Stimulated activated CD8-positive, alpha-beta memory T cell treated with anti-CD3 and anti-CD28 coated beads, Interleukin-15, amount 100 ng/mL, for 24 hours (primary cell): ENCODE measurements at places on chromosomes 6 and 20.

GRCh38 chr6:149079456-149079855, 238.1 kb upstream of the TAB2 start:
- DNase-seq, result no peak

DNA sequence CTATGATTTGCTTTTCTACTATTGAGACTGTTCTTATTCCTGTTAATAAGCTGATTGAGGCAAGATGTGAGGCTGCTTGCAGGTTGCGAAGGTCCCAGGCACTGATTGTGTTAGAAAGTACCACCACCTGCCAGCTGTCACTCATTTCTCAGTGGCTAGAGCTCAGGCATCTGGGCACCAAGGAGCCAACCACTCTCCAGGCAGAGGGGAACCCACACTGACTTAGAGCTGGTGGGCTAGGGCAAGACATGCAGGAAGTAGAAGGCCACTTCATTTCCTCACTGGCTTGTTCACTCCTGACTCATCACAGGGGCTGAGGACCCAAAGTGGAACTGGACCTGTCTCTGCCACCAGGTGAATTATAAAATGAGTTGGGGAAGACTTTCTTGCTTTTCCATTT, 7.8 kb upstream of the DLL1 start:
- no peak for DNase-seq

GRCh38 chr6:91613481-91613880, 1026.6 kb upstream of the MAP3K7 start:
- DNase-seq, result no peak

DNA sequence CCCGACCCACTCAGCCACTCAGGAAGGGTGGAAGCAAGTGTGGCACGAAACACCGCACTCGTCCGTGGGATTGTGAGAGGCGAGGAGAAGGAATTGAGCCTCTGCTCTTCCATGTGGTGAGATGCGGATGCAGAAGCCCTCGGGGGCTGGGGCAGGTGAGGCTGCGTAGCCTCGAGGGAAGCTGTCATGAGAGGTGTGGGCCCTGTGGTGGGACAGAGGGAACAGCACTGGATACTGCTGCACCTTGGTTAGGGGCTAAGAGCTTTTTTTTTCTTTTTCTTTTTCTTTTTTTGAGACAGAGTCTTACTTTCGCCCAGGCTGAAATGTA, 86.5 kb downstream of the PTPN1 start:
- no peak for DNase-seq

DNA sequence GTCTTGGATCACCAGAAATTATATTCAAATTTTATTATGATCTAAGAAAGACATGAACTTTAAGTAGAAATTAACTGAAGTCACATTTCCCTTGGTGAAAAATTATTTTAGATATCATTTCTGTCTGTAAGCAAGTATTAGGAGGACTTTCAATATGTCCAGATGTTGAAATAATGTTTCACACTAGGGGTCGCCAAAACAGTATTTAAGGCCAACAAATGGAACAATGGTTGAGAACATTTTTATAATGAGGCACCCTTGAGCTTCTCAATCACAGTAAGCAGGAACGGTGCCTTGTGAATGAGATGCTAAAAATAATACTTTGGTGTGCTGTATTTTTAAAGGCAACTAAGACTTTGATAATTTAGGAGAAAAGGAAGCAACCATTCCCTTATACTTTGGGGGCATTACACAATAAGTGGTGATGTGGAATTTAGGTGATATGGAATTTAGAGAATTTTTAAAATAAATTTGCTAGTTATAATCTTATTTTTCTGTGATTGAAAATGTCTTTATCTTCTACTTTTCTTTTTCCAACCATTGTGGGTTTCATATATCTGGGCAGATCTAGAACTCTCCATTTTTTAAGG, 9.6 kb upstream of the SF3B5 start:
- no peak for DNase-seq

GRCh38 chr20:4190792-4191519, 175.6 kb upstream of the RNF24 start:
- DNase-seq, result no peak

GRCh38 chr6:106163446-106163965, 77.4 kb downstream of the PRDM1 start:
- DNase-seq, result no peak

DNA sequence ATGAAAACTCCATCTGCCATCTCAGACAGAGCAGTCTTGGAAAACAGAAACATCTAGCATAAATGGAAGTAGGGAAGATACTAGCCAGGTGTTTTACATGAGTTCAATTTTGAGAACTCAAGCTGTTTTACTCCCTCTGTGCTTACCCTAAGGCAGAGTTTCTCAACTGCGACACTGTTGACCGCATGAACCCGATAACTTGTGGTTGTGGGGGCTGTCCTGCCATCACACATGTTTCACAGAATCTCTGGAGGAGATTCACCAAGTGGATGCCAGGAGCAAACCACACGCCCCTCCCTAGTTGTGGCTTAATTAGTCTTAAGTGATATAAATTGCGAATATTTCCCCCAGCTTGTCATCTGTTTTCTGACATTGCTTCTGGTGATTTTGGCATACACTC, 2.3 kb upstream of the SERPINB6 start:
- no peak for DNase-seq

DNA sequence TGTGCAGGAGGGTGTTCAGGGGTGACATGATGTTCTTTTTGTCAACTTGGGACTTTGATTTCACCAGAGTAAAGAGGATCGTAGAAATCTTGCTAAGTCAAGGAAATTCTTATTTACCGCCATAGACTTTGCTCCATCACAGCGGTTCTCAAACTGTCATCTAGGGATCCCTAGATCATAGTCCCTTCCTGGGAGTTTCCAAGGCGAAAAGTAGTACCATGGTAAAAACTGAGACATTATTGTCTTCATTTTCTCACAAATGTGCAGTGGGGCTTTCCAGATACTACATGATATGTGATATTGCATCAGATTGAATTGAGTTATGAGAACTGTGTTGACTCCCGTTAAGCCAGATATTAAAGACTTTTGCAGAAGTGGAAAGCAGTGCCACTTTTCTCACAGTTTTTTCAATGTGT, 79.7 kb downstream of the JARID2 start:
- DNase-seq, result no peak

DNA sequence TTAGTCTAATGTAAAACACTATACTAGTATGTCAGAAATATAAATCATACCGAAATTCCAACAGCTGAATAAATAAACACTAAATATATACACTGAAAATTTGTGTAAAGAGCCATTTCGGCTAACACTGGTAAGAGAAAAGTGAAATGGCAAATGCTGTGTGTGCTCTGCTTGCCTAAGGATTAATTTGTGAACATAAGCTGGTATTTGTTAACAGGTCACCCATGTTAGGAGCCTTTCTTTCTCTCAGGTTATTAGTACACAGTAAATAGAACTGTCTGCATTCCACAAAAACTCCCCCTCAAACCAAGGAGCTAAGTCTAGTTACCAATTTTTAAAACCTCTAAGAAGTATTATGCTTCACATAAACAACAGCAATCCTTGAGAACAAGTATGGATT, 27.0 kb downstream of the ELOVL5 start:
- DNase-seq, result no peak

GRCh38 chr6:53159558-53159957, 10.9 kb upstream of the GCM1 start:
- no peak for DNase-seq

- no peak for DNase-seq
Observed at GRCh38 chr6:100614933-100615332, 150.2 kb upstream of the SIM1 start.

GRCh38 chr6:167748046-167748445, 78.7 kb upstream of the AFDN start:
- DNase-seq, result no peak

DNA sequence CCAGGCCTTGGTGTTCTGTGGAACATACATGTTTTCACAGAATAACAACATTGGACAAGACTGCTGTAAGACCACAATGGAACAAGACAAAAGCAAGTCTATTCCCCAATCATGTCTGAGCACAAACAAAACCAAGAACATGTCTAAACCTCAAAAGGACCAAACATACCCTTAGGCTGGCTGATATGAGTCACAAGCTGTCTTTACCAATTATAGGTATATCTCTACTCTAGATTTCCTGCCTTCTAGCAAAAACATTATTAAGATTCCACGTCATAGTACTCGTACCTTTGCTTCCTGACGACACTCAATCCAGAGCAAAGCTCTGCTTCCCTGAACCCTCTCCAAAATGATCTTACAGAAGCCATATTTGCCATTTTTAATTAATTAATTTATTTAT, 15.4 kb upstream of the L3MBTL1 start:
- DNase-seq, result no peak

- no peak for DNase-seq
Observed at GRCh38 chr6:158544428-158544827, 15.5 kb upstream of the TMEM181 start.

- no peak for DNase-seq
Observed at GRCh38 chr6:149284904-149285303, 32.6 kb upstream of the TAB2 start.

DNA sequence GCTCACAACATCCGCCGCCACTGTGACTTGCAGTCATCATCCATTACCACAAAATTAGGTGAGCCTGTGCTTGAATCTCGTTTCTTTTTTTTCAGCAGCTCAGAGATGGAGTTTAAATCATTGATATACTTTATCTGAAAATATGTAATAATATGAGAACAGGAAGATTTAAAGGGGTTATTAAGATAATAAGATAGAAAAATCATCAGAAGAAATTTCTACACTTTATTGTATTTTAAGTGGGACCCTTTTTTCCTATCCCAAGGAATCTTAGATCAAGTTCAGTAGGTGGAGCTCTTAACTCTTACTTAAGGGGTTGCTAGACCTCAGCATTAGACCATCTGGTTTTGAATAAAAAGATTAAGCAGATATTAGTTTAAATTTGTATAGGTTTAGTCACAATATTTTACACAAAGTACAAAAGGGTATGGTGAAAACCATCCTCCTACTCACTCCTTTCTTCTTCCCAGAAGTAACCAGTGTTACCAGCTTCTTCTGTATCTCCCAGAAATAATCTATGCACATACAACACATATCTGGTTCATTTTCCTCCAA, 9.4 kb upstream of the NCOA7 start:
- DNase-seq, result no peak

DNA sequence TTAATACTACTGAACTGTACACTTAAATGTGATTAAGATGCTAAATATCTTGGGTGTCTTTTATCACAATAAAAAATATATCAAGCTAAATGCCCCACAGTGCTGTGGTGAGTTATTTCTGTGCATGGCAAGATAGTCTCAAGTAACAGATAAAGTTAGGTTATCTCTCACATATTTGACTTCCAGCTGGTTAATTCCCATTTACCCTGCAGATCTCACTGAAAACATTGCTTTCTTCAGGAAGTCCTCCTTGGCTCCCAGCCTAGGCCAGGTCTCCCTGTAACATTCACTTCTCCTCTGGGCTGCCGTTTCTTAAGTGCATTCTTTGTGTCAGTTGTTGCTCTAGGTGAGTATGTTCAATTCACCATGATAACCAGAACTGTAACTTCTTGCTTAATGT, 59.1 kb downstream of the SLC22A1 start:
- no peak for DNase-seq

DNA sequence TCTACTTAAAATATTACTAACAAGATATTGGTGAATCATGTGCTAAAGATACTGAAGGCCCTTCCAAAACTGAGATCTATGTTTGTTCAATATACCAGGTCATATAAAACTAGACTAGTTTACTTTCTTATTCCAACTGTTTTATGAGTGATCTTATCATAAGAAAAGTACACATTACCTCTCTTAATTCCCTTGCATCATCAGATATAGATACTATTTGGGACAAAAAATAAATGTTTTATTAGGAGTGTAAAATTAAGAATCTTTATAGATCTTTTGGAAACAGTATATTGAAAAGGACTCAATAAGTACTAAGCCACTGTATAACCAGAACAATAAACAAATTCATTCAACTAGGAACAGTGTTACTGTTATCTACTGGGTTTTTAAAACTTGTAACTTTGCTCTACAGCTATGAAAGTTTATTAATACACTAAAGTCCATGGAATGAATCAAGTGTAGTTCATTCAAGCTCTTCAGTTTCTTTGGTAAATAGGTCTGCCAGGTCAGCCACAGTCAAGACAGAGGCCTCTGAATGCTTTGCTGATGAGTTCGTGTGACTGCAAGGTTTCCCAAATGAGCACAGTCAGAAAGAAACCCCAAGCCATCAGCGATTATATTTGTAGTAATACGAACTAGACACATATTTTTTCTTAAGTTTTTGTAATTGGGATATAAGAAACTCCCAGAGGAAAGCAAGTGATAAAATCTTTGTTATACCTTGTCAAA, 71.8 kb upstream of the FBXO30 start:
- DNase-seq, result no peak

- DNase-seq, result no peak
Observed at GRCh38 chr6:21946298-21946783, 350.5 kb downstream of the PRL start.

DNA sequence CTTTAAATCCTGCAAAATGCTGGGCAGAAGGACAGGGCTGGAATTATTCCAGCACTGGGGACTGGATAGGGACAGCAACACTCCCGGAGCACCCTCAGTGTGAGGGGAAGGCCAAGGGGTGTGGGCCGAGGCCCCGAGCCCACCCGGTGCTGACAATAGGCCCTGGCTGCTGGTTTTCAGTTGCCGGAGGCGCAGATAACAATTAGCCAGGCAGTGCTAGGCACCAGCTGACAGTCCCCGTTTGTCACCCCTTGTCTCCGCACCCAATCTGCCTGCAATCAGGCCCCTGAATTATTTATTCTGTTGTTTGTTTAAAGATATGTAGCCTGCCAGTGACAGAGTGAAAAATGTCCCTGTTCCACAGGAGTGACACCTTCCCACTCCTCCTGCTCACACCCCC, 120.0 kb downstream of the GRM4 start:
- DNase-seq, result no peak

- no peak for DNase-seq
Observed at GRCh38 chr6:4323322-4323721, 187.9 kb upstream of the ECI2 start.

- DNase-seq, result no peak
Observed at GRCh38 chr6:20427856-20428255, 26.2 kb downstream of the E2F3 start.

DNA sequence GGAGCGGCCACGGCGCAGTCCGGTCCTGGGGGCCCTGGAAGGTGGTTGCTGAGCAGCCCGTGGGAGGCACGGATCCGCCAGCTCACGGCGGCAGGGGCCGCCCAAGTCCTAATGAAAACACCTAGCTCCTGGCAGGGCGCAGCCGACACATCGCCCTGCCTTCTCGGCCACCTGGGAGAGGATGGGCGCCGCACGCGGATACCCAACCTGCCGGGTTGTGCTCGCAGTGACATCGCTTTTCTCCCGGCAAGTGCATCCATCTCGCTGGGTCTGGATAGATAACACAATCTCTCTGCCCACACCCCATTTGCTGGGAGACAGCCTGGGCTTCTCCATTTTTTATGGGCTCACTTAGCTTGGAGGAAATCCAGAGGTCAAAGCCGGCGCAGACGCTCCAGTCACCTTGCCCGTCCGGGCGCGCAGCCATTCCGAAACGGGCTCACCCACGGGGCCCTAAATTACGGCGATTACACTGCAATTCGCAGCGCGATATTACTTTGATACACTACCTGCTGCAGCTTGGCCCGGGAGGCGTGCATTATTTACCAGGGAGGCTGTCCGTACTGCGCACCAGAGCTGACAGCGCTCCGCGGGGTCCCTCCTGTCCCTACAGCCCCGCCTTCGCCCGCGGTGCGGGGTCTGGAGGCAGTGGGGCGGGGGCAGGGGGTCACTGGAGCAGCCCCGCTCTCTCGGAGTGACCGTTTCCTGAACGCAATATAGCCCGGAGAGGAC, 36.2 kb upstream of the CCDC167 start:
- DNase-seq, result no peak

- DNase-seq, result no peak
Observed at GRCh38 chr6:116268589-116269293, 11.0 kb downstream of the TSPYL1 start.
